ENCODE measurements at places on chromosomes 12 and 14. TPM values are rescaled to one million over a fixed set of nuclear protein-coding genes. Genes with fewer than 3 reads are reported as not detected.

- DNase-seq, result no peak
Measured at GRCh38 chr14:25247609-25248008, 197.7 kb upstream of the STXBP6 start.

- DNase-seq, result no peak
Measured at GRCh38 chr12:30599608-30600007, 96.1 kb downstream of the IPO8 start.

GRCh38 chr14:23483236-23483854 is 13.8 kb downstream of the NGDN start:
- DNase-seq, result no peak

GRCh38 chr14:69559581-69560011 is 15.1 kb downstream of the CCDC177 start:
- DNase-seq, result no peak

DNA sequence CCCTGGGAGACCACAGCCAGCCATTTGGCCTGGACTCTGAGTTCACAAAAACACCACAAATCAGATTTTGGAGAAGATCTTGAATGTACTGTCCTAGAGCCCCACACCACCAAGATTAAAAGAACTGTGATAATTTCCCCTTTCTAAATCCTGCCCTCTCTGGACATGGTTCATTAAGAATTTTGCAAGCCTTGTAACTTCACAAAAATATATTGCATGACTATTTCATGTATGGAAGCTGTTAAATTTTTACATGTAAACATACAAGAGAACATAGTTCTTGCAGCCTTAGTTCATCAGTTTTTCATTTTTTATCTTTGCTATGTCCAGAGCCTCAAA is 97.0 kb downstream of the SCARB1 start:
- DNase-seq, result no peak

The TROAP gene
- 0.10 TPM for total RNA-seq

The KRT77 gene
- not detected for total RNA-seq

The LYZ gene
- 20.7 TPM for total RNA-seq

The IGF1 gene
- 391 TPM for total RNA-seq

The PMCH gene
- not detected for total RNA-seq

The FSCB gene
- total RNA-seq, result not detected
